CD4-positive, alpha-beta T cell treated with Interferon gamma for 1 hour (primary cell): ENCODE measurements at places on chromosomes 4 and X.

- DNase-seq = no peak
These were observed 86.2 kb downstream of the PPEF1 start for GRCh38 chrX:18793601-18794089.

GRCh38 chr4:41181037-41181436 lies 33.3 kb downstream of the APBB2 start:
- no peak for DNase-seq

GRCh38 chrX:41449615-41450014 lies 2.5 kb downstream of the NYX start:
- no peak for DNase-seq

GRCh38 chr4:13877626-13878025 lies 250.1 kb upstream of the BOD1L1 start:
- DNase-seq = no peak

DNA sequence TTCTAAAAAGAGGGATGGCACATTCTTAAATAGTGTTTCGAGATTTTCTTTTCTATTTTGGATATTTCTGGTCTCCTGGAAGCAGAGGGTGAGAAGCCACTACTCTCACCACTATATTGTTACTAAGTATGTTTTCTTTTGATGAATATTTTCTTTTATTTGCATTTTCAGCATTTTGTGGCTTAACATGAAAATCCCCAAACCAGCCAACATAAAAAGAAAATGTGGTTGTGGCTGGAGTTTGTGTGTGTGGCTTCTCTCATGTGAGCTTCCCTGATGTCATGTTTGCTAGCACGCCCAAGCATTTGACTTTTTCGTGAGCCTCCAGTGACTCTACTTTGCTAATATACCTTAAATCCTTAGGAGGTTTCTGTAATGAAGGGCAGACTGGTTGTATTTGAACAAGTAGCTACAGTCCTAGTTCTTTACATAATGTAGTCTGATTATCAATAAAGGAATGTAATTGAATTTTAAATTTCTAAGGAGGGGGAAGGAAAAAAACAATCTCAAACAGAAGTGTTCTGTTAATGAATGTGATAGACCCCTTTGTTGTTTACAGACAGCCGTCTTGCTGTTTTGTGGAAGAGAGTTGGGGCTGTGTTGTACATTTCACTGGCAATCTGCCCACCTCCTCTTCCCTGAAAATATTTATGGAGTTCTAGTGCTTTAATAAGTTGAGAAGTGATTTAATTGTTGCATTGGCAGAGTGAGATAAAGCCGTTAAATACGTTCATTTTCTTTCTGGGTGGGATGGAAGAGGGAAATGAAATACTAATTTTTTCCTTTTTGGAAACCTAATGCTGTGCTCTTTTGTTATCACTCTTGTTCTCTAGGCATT lies 114.6 kb downstream of the ARHGAP10 start:
- DNase-seq = no peak

GRCh38 chr4:83241132-83241531 lies 43.5 kb downstream of the COQ2 start:
- no peak for DNase-seq

DNA sequence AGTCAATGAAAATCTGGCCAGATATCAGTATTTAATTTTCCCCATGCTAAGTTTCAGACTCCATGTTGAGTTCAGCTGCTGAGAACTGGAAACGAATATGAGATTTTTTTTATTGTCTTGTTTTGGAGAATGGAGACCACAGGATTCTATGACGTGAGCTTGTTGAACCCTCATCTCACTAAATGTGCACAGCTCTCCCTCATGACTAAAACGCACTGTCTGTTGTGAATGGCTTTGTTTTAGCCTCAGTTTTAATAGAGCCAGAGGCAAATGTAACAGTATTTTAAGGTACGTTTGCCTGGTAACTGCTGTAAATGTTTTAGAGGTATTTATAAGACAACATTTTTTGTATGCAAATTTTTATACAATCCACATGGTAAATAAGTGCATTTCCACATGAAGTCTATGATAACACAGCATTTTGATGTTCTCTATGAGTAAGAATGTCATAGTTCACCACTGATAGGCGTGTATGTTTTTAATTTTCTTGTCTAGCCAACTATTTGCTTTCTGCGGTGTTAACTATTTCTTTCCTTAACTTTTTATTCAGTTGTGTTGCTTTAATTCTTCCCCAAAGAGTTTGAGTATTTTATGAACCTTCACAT lies 1159.3 kb upstream of the TENM3 start:
- no peak for DNase-seq

DNA sequence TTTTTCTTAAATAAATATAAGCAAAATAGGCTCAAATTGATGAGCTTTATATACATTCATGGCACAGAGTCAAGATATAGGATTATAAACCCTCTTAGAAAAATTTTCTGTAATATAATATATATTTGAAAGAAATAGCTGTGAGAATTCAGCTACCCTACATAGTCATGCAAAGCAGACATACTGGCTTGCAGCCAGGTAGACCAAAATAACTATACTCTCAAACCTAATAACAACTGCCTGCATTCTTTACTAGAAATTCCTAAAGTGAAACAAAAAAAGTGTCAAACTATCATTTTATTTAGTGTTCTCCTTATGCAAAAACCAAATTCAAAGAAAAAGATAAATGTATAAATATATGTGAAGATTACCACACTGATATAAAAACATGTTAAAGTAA lies 1390.2 kb downstream of the C4orf33 start:
- DNase-seq = no peak

DNA sequence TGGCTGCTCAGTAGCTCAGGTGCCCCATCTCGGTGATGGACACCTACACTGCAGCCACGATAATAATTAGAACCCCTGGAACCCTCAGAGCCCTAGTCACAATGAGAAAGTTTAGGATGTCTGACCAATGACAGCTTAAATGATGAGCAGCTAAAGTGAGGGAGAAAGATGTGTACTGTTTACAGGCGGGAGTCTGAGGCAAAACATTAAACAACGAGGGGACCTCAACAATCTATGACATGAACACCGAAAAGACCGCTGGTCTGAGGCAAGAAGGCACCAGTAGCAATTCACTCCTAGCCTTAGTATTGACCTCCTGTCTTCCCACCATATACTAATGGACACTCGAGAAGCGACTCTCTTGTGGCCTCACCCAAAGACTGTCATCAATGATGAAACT lies 369.5 kb upstream of the SMIM31 start:
- no peak for DNase-seq

DNA sequence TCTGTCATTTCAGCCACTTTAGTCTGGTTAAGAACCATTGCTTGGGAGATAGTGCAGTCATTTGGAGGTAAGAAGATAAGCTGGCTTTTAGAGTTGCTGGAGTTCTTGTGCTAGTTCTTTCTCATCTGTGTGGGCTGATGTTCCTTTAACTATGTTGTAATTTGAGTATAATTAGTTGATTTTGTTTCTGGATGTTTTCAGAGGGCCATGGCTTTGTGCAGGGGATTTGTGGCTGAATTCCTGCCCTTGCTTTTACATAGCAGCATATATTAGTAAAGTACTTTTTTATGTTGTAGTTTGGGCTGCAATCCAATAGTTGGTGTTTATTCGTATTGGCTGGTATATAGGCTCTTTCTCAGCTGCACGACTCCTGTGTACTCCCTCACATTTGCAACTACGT lies 339.6 kb downstream of the ANKRD50 start:
- DNase-seq = no peak

- DNase-seq = no peak
These were observed 33.9 kb upstream of the HPF1 start for GRCh38 chr4:169791527-169792156.

DNA sequence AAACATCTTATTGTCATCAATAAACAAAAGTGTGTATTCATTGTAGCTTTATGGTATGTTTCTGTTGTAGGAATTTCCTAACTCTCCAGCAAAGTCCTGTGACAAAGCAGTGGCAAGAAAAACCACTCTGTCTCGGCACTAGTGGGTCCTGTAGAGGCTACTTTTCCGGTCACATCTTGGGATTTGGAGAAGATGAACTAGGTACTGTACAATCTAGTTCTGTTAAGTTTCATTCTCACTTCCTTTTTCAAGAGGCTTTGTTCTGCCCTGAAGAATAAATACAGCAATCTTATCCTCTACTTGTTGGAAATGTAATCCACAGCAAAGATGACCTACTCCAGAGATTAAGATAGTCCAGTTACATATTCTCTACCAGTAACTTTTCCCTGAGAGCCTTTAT lies 69.3 kb downstream of the HHIP start:
- no peak for DNase-seq

GRCh38 chr4:125891597-125892258 lies 577.0 kb downstream of the FAT4 start:
- no peak for DNase-seq

DNA sequence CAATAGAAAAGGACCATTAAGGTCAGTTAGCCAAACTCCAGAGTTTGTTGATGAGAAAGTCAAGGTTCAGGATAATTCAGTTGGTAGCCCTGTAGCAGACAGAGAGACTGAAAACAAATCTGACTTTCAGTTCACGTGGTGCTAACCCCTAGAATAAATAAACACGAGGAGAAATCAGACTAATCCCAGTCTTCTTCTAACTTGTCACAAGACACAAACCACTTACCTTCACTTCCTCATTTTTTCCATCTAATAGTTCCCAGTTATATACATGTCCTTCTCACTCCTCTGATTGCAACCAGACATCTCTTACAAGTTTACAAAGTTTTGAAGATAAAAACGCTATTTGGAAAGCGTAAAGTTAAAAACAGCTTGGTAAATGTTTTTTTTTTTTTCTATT lies 7.7 kb downstream of the TLR7 start:
- DNase-seq = no peak

GRCh38 chr4:158189422-158189821 lies 16.6 kb upstream of the GASK1B start:
- no peak for DNase-seq

- DNase-seq = no peak
These were observed 242.8 kb downstream of the PPP3CA start for GRCh38 chr4:101104312-101105052.

DNA sequence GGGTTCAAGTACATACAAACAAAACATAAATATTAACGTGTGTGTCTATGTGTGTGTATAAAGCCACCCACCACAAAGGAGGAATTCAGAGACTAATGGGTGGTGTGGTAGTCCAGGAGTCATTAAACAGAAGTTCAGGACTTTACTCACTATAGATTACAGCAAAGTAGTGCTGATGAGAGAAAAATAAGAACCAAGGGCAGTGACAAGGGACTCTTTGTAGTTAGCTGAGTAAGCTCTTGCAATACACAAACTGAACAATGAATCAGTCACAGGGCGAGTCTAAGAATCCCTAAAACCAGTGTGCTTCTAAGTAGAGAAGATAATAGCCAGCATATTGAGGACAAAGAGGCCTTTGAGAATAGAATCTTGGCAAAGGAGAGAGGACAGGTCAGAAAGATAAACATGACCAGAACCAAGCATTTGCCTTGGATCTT lies 232.4 kb downstream of the PPP3CA start:
- DNase-seq = no peak

- no peak for DNase-seq
These were observed at the start of gene CRMP1 for GRCh38 chr4:5893004-5893580. Gene CRMP1 (minus strand): TSS chr4:5893086. CDS start chr4:5892969, 117 bp downstream.

DNA sequence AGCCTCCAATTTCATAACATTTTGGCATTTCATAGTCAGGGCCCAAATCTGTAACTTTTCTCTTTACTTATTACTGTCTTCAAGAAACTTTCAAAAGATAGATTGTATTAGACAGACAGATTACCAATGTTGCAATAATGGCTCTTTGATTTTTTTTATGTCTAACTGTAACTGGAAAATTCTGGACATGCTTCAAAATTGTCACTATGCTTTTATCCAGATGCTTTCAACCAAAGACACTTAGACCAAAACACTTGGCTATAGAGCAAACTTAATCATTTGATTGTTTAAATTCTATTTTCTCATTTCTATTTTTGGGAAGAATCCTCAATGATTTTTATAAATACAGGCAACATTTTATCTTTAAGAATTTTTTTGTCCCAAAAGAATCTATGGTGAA lies 10.4 kb downstream of the ZXDA start:
- DNase-seq = no peak

GRCh38 chr4:1310031-1310795 lies 20.5 kb downstream of the MAEA start:
- no peak for DNase-seq

GRCh38 chr4:70326052-70326451 lies 8.7 kb upstream of the CABS1 start:
- no peak for DNase-seq

GRCh38 chrX:110321081-110321480 lies 3.2 kb upstream of the AMMECR1 start:
- no peak for DNase-seq

GRCh38 chr4:122772986-122773385 lies 40.5 kb downstream of the BBS12 start:
- DNase-seq = no peak

DNA sequence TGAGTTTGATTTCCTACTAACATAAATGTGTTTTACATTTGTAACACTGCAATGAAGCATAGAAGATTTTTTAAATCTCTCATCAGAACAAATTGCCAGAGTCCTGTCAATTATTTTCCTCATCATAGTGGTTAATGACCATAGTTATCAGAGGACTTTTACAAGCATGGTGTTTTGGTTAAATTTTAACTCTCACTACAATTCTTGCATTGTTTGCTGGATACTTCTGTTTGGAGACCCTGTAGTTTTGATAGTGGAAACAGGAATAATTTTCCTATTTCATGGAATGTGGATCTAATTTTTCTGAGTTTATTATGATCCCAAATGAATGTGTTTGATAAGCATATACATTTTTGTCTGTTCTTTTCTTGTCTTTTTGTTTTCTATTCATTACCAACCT lies 16.8 kb downstream of the NIPAL1 start:
- DNase-seq = no peak

- no peak for DNase-seq
These were observed 120.7 kb upstream of the TSPAN5 start for GRCh38 chr4:98779088-98779487.

GRCh38 chr4:116387937-116388474 lies 697.4 kb downstream of the TRAM1L1 start:
- DNase-seq = no peak

DNA sequence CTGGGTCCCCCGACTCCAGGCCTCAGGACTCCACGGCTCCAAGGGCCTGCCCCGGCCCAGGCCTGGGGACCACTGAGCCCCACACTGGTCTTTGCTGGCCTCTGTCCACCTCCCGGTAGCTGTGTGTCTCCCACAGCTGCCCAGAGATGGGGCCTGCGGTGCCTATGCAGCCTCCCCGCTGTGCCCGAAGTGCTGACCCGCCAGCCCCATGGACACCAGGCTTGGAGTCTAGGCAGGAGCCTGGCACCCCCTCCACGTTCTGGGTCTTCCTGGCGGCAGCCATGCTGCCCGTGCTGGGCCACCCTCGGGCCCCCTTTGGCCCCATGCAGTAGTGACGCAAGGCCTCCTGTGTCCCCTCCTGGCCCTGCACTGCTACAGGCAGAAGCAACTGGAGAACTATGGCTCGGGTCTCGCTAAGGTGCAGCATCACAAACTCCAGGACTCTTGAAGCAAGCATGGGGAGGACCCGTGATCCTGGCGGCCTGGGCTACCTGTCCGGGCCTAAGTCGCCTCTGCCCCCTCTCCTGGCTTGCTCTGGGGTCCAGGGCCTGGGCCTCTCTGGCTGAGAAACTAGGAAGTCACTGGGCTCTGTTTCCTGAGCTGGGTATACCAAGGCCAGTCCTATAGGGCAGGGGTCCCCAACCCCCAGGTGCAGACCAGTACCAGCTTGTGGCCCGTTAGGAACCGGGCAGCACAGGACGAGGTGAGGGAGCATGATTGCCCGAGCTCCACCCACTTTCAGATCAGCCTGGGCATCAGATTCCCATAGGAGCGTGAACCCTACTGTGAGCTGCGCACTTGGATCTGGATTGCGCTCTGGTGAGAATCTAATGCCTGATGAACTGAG lies 917 bp downstream of the MYL5 start:
- DNase-seq = no peak
